ENCODE measurements at places on chromosomes 7 and 10.
A peak's percentile ranks its signal among the peaks of the same experiment; 100 is the strongest.

- no peak for DNase-seq
Measured at GRCh38 chr7:139294951-139295575, 46.1 kb upstream of the FMC1 start.

- no peak for DNase-seq
Measured at GRCh38 chr10:2856598-2856997, 210.8 kb upstream of the PFKP start.

DNA sequence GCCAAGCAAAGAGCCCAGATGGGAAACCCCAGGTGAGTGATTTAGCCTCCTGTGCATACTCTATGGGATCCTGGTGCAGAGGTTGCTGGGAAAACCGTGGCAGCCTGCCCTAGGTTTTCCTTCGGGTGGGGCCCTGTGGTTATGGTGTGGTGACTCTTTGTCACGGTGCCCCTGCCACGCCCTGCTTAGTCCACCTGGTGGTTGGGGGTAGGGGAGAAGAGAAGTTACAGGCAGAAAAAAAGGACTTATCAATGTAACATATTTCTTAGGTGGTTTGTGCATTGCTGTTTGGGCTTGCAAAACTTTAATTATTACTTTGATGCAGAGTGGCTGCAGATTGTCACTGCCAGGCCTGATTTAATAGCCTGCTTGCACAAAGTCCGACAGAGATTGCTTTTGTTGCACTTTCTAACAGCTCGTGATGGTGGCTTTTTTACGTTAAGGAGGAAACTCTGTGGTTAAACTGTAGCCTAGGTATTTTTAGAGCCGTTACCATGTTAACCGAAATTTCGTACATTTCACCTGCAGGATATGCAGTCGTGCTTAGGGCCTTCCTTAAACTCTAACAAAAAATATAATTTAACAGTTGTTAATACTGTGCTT, 197.4 kb downstream of the RNLS start:
- peak; percentile 31 for DNase-seq

DNA sequence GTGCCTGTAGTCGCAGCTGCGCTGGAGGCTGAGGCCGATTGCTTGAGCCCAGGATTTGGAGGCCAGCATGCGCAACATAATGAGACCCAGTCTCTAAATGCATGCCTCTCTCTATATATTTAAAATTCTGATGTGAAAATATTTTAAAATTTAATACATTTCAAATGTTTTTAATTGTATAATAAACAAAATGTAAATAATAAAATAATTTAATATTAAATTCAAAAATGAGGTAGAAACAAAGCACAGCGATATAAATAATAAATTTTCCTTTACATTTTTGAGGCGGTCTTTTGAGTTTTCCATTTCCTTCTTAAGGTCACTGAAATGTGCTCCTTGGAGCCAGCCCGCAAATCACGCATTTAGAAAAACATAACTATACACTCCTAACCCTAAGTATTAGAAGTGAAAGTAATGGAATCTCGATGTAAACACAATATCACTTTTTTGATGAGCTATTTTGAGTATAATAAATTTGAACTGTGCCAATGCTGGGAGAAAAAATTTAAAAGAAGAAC, 523 bp upstream of the CDK1 start:
- no peak for DNase-seq

GRCh38 chr10:3366043-3366442, 193.5 kb upstream of the PITRM1 start:
- DNase-seq: no peak

DNA sequence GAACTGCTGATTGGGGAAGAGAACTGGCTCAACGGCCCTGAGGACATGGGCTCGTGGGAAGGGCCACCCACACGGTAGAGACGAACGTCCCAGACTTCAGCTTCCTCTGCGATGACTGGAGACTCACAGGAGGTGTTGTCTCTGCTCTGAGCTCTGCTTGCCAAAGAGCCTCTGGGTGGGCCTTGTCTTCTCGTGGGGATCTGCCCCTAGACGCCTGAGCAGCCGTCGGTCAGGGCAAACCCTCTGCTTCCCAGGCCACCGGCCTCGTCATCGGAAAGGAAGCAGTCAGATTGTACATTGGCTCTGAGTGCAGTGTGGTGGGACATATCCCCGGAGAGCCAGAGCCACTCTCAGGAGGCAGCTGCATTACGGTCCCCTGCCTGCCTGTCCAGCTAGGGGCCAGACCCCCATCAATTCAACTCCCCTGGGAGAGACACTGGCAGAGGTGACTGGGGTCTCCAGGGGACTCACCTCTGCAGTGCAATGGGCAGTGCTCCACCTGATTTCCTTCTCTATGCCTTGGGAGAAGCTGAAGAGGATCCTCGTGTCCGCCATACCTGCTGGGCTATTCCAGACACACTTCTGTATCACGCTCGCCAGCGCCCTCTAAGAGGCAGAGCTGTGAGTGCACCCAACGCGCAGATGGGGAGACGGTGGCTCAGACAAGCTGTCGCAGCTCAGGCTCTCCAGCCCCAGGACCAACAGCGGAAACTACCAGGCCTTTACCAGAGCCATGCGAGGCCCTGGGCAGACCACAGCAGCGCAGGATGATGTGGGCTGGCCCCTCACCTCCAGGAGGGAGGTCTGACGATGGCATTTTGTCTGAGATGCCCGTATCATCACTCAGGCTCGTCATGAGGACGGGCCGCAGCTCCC, 227.4 kb downstream of the TCERG1L start:
- DNase-seq: no peak

GRCh38 chr10:29921071-29921446, 138.3 kb downstream of the JCAD start:
- DNase-seq: no peak

DNA sequence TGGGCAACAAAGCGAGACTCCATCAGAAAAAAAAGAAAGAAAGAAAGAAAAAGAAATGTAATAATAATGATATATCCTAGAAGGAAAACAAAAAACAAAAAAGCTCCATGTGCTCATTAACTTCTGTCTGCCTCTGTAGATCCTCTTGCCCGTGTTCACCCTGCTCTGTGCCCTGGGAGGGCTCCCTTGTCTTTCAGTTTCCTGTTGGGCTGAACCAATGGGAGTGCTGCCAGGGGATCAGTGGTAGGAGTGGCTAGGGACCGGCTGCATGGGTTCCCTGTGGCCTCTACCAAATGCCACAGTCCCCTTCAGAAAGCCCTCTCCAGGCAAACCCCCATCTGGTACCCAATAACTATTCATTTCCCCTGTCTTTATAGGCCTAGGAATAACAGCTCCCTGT, 51.8 kb upstream of the PARD3 start:
- DNase-seq: no peak

DNA sequence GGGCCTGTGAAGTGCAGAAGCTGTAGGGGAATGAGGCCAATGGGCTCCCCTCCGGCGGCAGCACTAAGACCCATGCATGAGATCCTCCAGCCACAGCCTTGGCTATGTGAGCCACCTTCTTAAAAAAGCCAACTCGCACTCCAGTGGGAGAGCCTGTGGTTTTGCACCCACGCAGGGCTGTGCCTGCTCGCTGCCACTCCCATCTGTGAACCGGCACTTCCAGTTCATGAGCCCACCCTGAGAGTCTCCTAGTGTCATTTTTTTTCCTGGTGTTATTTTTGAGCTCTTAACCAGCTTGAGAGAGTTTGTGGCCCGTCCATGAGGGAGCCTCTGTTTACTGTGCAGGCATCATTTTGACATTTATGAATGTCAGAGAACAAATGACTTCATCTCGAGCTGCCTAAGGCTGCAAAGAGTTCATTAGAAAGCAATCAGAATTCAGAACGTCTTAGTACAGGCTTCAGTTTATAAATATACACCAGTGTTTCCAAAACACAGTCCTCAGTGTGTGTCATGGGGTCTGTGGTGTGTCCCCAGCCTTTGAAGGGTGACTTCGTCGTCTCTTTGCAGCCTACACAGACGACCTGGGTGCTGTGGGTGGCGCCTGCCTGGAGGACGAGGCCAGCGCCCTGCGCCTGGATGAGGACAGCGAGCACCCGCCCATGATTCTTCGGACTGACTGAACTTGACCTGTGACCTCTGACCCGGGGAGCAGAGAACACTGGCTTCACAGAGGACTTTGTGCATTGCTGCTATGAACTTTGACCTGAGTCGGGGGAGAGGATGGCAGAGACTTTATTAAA, 40.4 kb downstream of the WIPI2 start:
- no peak for DNase-seq

GRCh38 chr7:106329971-106330733, 45.4 kb upstream of the NAMPT start:
- DNase-seq: no peak

GRCh38 chr10:110851020-110851612, 20.6 kb upstream of the PDCD4 start:
- DNase-seq: no peak

- DNase-seq: no peak
Measured at GRCh38 chr7:133108023-133108422, 26.1 kb upstream of the CHCHD3 start.

- DNase-seq: no peak
Measured at GRCh38 chr10:71653044-71653443, 66.5 kb downstream of the C10orf105 start.

DNA sequence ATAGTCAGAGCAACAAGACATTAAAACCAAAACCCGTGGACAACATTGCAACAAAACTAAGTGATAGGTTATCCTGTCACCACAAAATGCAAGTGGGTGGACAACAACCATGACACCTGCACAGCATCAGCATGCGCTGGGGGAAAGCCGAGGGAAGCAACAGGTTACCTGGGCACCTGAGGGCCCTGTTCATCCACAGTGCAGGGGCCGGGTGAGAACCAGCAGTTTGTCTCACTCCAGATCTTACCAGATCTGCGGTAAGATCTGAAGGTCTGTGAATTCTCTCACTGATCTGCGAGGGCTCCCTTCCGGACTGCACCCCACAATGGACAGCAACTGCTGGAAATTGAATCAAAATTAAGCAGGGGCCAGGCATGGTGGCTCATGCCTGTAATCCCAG, 30.5 kb upstream of the GRID1 start:
- no peak for DNase-seq

GRCh38 chr7:102198417-102198956, 88.2 kb upstream of the SH2B2 start:
- no peak for DNase-seq

DNA sequence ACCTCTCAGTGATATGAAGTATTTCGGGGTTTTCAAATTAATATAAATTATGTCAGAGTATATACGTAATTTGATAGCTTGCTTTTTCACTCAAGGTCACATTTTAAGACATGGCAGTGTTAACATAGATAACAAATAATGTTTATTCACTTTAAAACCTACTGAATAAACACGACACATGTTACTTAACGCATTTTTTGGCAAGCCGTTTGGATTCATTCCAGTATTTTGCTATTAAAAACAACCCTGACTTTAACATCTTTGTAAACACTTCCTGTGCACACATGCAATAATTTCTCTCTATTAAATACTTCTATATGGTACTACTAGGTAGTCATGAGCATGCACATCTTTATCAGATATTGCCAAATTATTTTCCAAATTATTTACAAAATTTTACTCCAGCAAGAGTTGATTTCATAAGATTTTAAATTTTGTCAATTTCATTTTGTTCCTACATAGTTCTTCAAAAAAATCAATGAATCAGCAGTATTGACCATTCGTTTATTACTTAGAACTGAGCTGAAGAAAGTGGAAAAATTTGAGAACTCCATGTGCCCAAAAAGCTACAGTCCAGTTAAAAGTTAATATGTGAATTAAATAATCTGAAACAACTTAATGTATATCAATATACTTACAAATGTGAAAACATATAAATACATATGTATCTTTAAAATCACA, 26.8 kb upstream of the THSD7A start:
- DNase-seq: no peak

DNA sequence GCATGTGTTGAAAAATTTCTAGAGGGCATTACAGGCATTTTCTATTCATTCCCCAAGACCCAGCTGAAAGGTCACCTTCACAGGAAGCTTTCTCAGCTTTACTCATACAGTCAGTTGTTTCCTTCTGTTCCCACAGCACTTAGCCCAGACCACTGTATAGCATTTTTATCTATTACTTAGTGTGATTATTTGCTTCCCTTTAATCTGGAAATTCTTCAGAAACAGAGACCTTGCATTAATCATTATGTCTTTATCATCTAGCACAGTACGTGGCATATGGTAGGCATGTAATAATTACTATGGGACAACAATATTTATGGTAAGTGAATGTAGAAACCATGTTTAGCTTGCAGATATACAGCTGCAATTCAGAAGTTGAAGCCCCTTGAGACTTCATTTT, 38.2 kb upstream of the CDK6 start:
- DNase-seq: no peak

DNA sequence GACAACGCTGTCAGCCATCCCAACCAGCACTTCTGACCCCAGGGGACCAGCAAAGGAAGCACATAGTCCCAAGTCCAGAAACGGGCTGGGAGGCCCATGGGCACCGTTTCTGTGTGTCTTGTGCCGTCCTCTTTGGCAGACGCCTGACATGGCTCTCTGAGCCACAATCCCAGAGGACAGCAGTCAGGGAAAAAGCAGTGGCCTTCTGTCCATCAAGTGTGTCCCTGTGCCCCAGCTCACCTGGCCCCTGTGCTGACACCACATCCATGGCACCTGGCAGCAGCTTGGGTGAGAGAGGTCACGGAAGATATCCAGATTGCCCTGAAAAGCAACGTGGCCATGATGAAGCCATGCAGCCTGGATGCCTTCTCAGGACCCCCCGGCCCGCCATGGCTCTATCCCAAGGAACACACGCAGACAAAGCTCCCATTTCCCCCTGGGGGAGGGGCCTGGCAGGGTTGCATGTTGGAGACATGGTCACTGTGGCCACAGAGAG, 38.1 kb upstream of the ANTXRL start:
- DNase-seq: no peak

GRCh38 chr7:10571759-10572158, 401.9 kb upstream of the PHF14 start:
- no peak for DNase-seq

Measured in retinal pigment epithelial cell (primary cell).